ENCODE measurements at places on chromosomes 6 and 20.

DNA sequence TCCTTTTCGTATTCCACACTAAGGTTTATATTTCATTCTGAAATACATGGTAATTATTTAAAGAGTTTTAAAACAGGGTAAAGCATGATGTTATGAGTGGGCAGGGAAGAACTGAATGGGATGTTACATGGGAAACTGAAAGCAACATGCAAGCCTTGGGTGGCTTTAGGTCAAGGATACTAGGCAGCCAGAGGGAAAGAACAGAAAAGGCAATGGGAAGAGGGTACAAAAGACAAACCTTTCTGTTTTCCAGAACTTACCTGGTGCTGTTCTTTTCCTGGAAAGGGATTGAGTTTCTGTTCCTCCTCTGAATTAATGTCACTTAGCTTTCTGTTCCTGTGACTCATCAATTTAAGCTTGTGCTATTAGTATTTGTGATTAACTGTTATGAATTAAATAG lies 71.2 kb upstream of the SMIM8 start:
- no peak for DNase-seq

- no peak for DNase-seq
Observed at GRCh38 chr6:133895573-133896343, 6.8 kb downstream of the TCF21 start.

DNA sequence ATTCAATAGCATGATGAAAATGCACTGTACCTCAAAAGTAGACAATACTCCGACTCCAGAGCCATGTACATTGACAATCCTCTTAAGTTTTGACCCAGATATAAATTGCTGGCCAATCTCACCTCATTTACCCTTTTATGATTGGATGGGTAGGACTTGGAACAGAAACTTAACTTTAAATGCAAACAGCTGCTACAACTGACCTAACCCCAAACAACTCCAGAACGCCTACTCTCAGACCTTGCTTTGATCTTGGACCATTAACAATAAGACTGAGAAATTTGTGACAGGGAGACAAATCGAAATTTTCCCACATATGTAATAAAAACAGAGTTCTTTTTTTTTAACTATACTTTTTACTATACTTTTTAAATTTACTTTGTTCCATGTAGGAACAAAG lies 200.5 kb upstream of the MCHR2 start:
- DNase-seq: no peak

DNA sequence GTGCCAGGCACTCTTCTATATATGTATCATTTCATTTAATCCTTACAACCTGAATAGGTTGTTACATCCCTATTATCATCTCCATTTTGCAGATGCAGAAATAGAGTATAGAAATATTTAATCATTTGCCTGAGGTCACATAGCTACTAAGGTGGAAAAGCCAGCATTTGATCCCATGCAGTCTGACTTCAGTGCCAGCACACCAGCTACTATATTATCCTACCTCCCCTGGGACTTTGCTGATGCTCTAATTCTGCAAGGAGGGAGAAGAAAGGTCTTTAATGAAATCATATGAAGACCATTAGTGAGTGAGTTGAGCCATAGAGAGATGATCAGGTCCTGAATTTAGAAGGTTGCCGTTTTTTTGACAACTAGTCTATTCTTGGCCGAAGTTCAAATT lies 53.7 kb downstream of the TOP1 start:
- no peak for DNase-seq

- no peak for DNase-seq
Observed at GRCh38 chr6:159427771-159428170, 258.6 kb downstream of the FNDC1 start.

GRCh38 chr20:12061466-12061865 lies 143.8 kb downstream of the BTBD3 start:
- DNase-seq: no peak

DNA sequence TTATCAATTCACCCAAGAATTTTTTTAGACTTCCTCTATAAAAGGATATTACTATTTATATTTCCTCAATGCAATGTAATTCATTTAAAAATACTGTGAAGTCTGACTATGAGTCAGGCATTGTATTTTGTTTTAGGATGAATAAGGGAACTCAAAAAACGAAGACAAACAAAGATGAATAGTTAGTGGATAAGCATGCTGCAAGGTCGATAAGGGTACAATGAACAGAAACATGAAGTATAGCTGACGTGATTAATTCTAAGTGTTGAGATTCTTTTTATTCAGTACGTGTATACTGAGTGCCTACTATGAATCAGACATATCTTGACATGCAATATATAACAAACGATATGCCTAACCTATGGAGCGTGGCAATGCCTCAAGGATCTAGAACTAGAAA lies 105.4 kb downstream of the PDE10A start:
- DNase-seq: no peak

DNA sequence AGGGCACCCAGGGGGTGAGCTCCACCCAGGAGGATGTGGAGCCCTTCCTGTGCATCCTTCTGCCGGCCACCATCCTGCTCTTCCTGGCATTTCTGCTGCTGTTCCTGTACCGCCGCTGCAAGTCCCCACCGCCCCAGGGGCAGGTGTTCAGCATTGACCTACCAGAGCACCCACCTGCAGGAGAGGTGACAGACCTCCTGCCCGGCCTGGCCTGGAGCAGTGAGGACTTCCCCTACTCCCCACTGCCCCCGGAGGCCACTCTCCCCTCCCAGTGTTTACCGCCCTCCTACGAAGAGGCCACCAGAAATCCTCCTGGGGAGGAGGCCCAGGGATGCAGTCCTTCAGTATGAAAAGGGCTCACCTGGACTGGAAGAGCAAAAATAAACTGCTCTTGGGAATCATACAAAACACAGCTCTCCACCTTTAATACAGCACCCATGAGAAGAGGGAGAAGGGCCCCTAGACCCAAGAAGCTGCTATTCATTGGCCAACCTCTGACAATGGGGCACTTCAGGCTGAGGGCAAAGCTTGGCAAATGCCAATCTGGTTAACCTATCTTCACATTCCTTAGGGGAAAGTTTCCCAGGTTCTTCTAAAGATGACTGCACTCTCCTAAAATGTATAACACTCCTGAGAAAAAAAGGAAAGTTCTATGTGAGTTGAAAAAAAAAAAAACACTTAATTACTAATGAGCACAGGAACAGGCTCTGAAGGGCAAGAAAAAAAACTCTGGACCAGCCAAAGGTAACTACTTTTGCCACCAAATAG lies 5.0 kb downstream of the SMIM28 start:
- DNase-seq: no peak

DNA sequence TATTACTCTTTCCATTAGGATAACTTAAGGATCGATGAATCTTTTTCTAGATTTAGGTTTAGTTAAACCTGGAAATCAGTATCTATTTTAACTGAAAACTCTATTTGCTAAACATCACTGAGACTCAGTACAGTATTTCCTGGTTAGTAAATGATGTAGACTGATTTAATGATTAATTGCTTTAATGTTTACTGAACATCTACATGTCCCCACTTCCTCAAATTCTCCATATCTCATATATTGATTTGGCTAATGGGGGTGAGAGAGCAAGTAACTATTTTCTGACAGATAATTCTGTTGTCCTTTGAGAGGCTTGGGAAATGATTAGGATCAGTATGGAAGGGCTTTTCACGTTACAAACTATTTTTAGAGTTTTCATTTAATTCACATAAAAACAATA lies 10.3 kb downstream of the MKKS start:
- DNase-seq: no peak

DNA sequence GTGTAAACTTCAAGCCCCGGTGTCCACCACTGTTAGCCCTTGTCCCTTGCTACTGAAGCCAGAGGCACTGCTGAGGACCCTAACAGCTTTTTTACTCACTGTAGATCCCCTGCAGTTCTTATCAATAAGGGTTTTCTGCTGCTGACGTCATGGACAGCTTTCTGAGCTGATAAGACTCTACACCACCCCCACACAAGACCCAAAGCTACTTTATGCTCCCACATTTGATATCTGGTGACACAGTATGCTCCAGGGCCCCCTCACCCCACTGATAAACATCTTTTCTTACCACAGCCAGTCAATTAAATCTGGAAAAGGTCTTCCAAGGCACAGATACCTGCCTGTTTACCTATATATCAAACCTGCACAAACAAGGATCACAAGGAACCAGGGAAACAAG lies 65.3 kb downstream of the NUS1 start:
- no peak for DNase-seq

- DNase-seq: no peak
Observed at GRCh38 chr20:17732907-17733521, 33.2 kb downstream of the BANF2 start.

DNA sequence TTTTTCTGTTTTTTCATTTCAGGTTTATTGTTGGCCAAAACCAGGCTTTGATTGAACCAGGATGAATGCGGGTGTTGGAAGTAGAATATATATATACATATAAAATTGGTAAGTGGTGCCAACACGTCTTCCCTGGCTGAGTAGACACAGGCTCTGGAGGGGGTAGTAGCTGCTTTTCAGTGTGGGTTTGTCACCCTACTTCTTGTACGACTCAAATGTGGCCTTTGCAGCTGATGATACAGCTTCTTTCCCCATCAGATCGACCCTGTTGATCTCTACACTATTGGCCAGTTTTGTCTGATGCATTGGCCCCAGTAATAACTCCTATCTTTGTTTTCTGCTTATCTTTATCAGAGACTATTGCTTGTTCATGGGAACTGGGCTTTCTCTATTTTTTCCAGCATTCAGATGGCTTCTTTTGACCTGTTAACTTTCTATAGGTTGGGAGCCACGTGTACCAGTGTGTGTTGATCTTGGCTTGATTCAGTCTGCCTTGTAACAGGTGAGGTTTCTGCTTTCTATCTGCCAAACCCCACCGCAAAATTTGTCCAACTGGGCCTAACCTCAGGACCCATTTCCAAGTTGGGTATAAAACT lies 2.7 kb upstream of the ZNFX1 start:
- DNase-seq: no peak

- peak; percentile 33 for DNase-seq
Observed at GRCh38 chr6:84422380-84422968, 195.0 kb upstream of the CEP162 start.

GRCh38 chr6:45710304-45710821 lies 305.3 kb downstream of the CLIC5 start:
- no peak for DNase-seq

DNA sequence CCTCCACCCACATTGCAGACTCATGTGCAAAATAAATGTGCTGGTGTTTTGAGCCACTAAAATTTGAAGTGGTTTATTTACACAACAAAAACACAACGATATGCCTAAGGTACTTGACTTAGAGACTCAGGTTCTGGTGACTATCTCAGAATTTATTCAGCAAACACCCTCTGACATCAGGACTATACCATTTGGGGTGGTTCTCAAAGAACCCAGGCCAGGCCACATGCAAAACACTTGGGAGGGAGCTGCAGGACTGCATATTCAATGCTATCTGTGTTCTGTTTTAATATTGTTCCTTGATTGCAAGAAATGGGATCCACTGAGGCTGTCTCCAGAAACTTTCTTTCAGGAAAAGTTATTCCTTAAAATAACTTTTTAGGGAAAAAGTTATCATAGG lies 91.6 kb downstream of the LINC00237 start:
- no peak for DNase-seq

- no peak for DNase-seq
Observed at GRCh38 chr6:116139917-116140316, 14.0 kb upstream of the COL10A1 start.

DNA sequence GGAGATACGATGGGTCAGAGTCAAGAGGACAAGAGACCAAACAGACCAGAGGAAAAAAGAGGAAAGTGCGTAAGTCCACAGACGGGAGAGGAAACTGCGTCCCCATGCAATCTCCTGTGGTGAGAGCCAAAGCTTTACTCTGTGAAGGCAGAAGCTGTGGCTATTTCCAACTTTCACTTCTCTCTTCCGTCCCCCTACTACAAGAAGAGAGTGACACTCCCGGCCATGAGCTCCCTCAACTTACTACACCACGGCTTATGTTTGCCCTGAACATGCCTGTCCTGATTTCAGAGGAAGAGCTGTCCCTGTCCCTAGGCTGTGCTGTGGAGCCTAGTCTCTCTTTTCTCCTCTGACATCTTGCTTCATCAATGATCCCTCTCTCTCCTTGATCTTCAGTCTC lies 11.5 kb upstream of the SSR1 start:
- no peak for DNase-seq

GRCh38 chr20:64196309-64196708 lies 32.1 kb downstream of the MYT1 start:
- DNase-seq: no peak

DNA sequence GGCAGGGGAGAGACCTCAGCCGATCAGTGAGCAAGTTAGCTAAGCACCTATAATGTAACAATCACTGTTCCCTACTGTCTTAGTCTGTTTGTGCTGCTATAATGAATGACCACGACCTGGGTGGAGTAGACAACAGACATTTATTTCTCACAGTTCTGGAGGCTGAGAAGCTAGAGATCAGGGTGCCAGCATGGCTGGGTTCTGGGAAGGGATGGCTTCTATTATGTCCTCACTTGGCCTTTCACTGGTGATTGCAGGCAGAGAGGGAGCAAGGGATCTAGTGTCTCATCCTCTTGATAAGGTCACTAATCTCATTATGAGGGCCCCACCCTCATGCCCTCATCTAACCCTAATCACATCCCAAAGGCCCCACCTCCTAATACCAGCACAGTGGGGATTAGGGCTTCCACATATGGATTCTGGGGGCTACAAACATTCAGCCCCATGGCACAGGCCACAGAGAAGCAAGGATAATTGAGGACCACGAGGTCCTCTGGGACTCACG lies 162.5 kb downstream of the CD83 start:
- no peak for DNase-seq

DNA sequence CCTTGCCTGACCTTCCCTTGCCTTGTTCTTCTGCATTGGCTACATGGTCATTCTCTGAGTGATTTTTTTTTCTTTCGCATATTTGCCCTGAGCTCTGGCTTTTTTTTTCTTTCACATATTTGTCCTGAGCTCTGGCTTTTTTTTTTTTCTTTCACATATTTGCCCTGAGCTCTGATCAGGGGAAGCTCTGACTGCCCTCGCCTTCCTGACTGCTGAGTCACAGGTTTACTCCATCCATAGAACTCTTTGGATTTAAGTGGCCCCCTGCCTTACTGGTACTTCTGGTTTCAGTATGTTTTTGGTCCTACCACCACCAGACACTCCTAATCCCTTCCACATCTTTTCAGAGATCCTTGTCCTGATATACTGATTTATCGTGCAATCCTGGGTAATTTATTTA lies 201.1 kb downstream of the OGFRL1 start:
- DNase-seq: no peak

DNA sequence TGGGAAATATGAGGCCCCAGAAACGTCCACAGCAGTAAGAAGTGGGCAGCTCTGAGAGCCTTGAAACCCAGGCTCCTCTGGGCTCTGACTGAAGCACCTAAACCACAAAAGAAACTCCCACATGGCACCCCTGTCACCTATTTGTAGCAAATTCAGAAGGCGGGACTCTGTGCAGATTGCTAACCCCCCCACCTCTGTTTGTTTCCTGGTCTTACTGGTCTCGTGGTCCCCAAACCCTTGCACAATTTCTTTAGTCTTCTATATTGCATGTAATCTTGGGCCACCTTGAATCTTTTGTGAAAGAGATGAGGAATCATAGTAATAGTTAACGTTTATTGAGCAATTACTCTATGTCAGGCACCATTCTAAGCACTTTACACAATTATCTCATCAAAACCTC lies 154.3 kb downstream of the PREX1 start:
- DNase-seq: no peak

- DNase-seq: no peak
Observed at GRCh38 chr6:162058281-162058875, 669.2 kb downstream of the PRKN start.

GRCh38 chr6:82783587-82784236 lies 281.9 kb downstream of the UBE3D start:
- DNase-seq: no peak

- DNase-seq: no peak
Observed at GRCh38 chr20:53070706-53071392, 98.7 kb downstream of the TSHZ2 start.

GRCh38 chr6:33417128-33417902 lies 592 bp downstream of the CUTA start:
- no peak for DNase-seq
